ENCODE measurements at places on chromosomes 11 and 22.

DNA sequence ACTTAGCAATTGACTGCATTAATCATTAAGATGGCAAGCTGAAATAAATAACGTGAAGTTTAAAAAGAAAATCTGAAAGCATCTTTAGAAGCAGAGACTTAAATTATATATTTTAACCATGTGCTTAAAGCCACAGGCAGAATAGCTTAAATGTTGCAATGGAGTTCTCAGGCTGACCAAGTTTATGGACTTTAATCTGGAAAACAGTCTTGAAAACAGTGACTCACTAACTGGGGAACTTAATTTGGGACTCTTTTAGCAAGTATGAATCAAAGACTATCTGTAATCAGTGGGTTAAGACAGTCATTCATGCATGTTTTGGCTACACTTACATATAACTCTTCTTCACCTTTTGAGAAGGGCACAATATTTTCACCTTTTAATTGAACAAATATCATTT is 12.6 kb upstream of the GLYATL1 start:
- no peak for DNase-seq

DNA sequence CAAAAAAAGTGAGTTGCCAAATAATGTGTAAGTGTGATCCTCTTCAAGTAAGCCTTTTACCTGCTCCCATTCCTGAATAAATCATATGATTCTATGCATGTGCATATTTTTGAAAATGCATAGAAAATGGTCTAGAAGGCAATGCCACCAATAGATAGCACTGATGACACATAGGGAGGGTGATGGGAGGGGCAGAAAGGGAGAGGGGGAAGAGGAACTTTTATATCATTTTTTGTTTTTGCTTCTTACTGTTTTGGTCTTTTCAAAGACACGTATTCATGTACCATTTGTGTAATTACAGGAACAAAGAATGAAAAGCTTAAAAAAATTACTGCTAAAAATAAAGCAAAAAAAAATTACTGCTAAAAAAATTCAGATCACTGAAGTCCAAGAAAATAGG is 60.8 kb downstream of the C11orf58 start:
- DNase-seq, result no peak

GRCh38 chr22:37211075-37211865 is 1.0 kb downstream of the SSTR3 start:
- DNase-seq, result no peak

DNA sequence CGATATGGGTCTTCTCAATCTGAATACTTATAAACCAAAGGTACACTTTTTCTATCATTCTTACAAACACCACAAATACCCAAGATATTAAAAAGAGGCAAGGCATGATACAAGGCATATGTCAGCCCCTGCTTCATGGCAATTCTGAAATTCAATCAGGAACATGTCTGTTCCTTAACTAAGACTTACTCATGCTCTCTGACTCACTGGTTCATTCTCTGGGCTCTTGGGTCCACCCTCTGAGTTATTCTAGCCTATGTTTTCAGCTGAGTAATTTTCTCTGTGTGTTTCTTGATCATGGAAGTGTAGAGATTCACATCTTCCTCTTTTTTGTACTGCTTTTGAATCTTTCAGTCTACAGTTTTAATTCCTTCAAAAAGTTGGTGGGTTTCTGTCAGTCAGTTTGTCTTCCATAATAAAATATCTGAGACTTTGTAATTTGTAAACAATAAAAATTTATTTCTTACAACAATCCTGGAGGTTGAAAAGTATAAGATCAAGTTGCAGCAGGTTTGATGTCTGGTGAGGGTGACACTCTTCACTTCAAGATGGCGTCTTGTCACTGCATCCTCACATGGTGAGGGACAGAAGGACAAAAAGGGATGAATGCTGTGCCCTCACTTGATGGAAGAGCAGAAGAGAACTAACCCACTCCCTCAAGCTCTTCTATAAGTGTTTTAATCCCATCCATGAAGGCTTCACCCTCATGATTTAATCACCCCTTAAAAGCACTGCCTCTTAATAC is 211.7 kb downstream of the FAM76B start:
- no peak for DNase-seq

DNA sequence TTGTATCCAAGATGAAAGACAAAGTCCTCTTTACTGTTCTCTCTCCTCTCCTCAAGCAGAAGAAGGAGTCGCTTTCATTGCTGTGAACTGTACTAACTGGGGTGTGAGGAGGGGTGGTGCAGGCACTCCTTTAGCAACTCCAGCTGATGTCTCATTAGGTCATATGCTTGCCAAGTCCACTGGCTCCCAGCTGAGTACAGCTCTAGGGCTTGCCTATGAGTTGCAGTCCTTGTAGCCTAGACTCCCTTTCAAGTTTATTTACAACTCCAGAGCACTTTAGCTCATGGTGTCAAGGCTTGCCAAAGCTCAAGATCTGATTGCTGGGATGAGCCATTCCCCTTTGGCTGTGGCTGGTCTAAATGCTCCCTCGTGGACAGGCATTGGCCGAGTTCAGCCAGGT is 55.1 kb upstream of the PDGFD start:
- no peak for DNase-seq

DNA sequence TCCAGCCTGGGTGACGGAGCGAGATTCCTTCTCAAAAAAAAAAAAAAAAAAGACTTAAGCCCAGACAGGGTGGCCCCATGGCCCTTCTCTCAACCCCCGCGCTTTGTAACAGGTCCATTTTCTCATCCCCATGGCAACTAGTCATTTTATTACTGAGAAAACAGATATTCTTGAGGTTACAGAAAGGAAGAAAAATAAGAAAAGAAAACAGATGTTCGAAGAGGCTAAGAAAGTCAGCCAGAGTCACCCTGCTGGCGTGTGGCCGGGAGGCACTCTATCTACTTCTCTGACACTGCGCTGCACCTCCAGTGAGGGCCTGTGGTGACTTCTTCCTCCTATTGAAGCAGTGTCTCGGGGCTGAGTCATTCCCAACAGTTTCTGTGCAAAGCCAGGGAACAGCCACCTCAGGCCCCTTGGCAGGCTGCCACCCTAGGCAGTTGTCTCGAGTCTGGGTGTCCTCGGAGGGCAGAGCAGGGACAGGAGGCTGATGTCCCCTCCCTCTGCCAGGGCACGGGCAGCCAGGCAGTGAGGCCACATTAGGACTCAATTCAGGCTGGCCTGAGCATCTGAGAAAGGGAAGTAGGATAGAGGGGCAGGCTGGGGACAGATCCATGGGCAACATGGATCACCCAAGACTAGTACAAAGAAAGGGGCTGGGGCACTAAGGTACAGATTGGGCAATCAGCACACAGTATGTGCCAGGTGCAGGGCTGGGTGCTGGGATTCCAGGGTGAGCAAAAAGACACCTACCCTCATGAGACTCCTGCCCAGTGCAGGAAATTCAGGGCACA is 16.4 kb upstream of the SYVN1 start:
- DNase-seq, result no peak

GRCh38 chr11:96641261-96641660 is 251.4 kb downstream of the JRKL start:
- DNase-seq, result no peak

- DNase-seq, result no peak
These were observed 43.8 kb downstream of the CEP164 start for GRCh38 chr11:117371453-117371852.

DNA sequence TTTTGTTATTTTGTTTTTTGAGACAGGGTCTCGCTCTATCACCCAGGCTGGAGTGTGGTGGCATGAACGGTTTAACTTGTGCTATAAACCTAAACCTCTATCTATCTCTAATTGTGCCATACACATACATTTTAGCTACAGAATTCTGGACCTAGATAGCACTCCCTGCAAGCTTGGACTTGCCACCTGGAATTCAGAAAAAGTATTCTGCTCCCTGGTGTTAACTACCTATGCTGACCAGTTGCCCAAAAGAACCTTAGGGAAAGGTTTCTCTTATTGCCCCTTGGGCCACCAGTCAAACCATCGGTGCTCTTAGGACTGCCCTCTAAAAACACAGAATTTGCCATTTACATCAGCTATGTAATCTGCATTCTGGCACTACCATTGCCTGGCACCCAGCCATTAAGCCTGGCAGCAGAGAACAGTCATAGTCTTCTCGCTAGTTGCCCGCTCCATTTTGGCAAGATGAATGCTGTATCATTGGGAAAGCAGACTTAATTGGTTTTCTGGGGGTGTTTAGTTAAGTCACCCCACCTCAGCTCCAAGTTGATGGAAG is 55.3 kb downstream of the ETS1 start:
- DNase-seq, result no peak

DNA sequence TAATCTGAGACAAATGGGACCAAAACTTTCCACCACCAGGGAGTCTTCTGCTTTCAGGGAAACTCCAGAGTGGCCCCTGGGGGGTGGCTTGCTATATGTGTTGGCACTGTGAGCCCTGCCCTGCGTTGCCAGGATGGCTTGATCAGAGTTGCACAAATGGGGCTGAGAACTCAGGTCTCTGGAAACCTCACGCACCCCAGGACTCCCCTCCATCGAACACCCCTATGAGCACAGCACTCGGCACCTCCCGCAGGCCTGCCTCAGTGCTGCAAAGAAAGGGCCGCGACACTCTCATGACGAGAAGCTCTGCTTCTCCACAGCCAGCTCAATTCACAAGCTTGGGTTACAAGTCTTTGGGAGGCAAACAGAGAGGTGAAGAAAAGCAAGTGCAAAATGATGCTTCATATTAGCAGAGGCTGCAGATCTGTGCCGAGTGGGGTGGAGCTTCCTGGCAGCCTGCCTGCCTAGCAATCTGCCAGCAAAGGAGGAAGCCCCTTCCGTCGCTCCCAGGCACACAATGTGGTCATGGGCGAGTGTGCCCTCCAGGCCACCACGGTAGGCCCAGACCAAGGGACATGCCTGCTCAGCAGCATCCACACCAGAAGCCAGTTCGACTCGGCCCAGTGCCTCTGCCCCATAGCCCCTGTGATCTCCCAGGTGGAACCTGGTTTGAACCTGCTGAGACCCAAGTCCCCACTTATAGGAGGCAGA is 55.7 kb downstream of the MYH9 start:
- DNase-seq, result no peak

- DNase-seq, result no peak
These were observed 31.6 kb downstream of the OSBPL5 start for GRCh38 chr11:3133261-3134217.

DNA sequence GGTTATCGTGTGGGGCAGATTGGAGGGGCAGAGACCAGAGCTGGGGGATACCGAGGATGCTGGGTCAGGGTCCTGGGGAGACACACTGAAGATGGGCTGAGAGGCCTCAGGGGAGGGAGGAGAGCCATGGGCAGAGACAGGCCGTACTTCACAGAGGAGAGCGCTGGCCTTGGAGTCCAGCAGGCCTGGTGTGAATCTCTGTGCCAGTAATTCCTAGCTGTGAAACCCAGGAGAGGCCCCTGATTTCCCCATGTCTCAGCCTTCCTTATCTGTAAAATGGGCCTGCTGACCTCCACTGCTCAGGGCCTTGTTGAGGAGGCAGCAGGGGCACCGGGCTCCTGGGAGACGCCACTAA is 23.4 kb downstream of the CACNA1I start:
- no peak for DNase-seq

- DNase-seq, result no peak
These were observed 118.4 kb upstream of the CTSC start for GRCh38 chr11:88455974-88456373.

Measured in stimulated activated CD4-positive, alpha-beta T cell treated with anti-CD3 and anti-CD28 coated beads, TNF-alpha, amount 100 ng/mL, for 4 hours (primary cell).